ENCODE measurements at places on chromosomes 1 and 21.

GRCh38 chr1:81305997-81306452 lies 494.7 kb upstream of the ADGRL2 start:
- DNase-seq: no peak

DNA sequence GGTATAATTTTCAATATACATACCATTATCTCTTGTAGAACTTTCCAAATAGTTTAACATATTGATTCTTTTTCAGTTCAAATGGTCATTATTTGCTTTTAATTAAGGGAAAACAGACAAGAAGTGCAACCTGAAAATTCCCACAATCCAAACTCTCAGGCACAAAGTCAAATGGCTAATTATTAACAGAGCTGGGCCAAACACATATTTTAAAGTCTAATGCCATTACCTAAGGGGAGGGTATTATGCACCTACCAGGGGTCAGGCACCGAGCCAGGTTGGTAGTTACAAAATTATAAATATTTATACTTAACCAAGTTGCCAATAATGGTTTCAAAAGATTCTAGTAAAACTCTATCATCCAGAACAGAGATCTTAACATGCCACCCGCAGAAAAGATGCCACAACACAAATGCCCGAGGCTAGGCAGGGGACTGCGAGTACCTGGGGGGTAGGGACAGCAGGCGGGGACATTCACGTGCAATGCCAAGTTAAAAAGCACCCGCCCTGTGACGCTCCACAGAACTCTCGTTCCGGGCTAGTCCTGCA lies 15.0 kb downstream of the LBR start:
- DNase-seq: no peak

DNA sequence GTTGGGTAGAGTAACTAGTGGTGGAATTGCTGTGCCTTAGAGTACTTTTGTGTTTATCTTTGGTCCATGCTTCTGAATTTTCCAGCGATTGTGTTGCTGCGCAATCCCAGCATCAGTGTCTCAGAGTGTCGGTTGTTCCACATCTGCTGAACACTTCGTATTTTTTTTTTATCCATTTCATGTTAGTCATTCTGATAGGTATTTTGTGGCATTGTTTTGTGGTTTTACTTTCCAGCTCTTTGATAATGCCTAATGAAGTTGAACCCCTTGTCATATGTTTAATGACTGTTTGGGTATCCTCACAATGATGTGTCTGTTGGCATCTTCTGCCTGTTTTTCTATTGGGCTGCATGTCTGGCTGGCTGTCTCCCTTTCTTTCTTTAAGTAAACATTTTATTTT lies 13.6 kb downstream of the TUFT1 start:
- no peak for DNase-seq

GRCh38 chr1:232553809-232554208 lies 76.1 kb downstream of the SIPA1L2 start:
- no peak for DNase-seq

DNA sequence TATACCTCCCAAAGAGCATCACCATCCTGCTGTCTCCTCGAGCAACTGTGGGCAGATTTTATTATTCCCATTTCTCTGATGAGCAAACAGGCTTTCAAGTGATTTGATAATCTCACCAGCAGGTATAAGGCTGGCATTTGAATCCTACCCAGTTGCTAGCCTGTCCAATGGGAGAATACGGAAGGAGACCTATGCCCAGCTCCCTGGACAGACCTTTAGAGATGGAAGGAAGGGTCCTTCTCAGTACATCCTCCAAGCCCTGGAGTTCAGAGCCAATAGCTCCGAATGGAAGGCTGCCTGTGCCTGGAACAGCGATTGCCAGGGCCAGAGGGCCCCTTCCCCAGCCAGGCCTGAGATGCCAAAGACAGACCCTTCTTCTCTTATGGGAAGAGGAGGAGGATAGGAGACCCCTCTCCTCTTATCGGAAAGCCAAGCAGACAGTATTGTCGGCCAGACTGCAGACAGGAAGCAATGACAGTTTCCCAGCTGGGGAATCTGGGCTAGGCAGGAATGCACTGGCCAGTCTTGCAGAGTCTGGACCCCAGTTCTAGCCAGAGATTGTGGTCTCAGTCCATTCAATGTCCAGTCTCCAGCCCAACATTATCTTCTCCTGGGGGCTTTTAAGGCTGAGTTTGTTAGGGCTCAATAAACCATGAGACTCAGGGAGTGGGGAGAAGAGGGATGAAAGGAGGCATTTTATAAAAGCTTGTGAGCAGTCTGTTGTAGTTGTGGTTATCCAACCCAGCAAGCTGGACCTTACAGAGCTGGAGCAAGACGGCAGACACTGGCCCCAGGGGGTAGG lies 2.0 kb downstream of the IFFO2 start:
- DNase-seq: no peak

GRCh38 chr1:218462116-218462515 lies 117.0 kb downstream of the TGFB2 start:
- DNase-seq: no peak

DNA sequence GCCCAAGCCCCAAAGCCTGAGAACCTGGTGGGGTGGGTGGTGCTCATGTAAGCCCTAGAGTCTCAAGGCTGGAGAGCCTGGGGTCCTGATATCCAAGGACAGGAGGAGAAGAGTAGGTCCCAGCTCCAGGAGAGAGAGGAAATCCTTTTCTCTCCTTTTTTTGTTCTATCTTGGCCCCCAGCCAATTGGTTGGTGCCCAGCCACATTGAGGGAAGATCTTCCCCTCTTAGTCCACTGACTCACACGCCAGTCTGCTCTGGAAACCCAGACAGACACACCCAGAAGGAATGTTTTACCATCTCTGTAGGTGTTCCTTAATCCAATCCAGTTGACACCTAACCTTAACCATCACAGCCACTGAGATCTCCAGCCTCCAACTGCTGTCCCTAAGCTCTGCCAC lies 16.2 kb upstream of the LIN9 start:
- DNase-seq: no peak

GRCh38 chr1:153253693-153254092 lies 5.8 kb upstream of the LORICRIN start:
- no peak for DNase-seq
